ENCODE measurements at places on chromosomes 5 and 9.

- H3K27me3 ChIP-seq, result no peaks in the 10 kb centered on the region
- H3K36me3 ChIP-seq, result no peaks in the 10 kb centered on the region
- H3K27ac ChIP-seq, result no peak overlapping the region
- no peaks in the 10 kb centered on the region for H3K4me1 ChIP-seq
Measured at GRCh38 chr5:103369125-103370120, 110.9 kb downstream of the MACIR start.

- no peak overlapping the region for H3K27ac ChIP-seq
- no peaks in the 10 kb centered on the region for H3K36me3 ChIP-seq
- H3K27me3 ChIP-seq, result no peaks in the 10 kb centered on the region
- H3K4me3 ChIP-seq, result no peak overlapping the region
- no peaks in the 10 kb centered on the region for H3K4me1 ChIP-seq
- DNase-seq, result no peak
Measured at GRCh38 chr5:41268894-41269293, 55.6 kb upstream of the C6 start.

- no peaks in the 10 kb centered on the region for H3K36me3 ChIP-seq
- no peaks in the 10 kb centered on the region for H3K27me3 ChIP-seq
- H3K4me1 ChIP-seq, result peaks cover 35% of the 10 kb centered on the region
- H3K27ac ChIP-seq, result no peak overlapping the region
- DNase-seq, result no peak
- H3K4me3 ChIP-seq, result no peak overlapping the region
Measured at GRCh38 chr9:71760901-71761300, 7.4 kb downstream of the CEMIP2 start.

- DNase-seq, result no peak
- no peaks in the 10 kb centered on the region for H3K36me3 ChIP-seq
- no peak overlapping the region for H3K27ac ChIP-seq
Measured at GRCh38 chr9:130587921-130588320, 8.5 kb downstream of the FUBP3 start.

DNA sequence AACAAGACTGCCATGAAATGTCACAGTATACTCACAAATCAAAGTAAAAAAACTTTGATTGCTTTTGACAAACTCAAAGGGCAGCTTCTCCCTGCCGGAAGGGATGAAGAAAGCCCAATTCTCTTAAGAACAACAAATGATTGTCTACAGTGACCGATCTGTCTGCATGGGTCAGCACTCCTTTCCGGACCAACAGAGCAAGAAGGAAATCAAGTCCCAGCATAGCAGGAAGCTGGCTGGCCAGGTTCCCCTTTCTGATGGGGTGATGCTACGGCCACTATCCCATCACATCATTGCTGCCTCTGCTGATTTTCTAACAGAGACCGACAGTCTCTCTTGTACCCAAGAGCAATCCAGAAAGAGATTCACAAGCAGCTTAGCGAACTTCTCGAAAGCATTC, 692 bp downstream of the C1QTNF3 start:
- no peak overlapping the region for H3K27ac ChIP-seq
- no peak overlapping the region for H3K4me3 ChIP-seq
- H3K27me3 ChIP-seq, result no peaks in the 10 kb centered on the region
- no peaks in the 10 kb centered on the region for H3K36me3 ChIP-seq
- H3K4me1 ChIP-seq, result peaks cover 8% of the 10 kb centered on the region

GRCh38 chr5:14850419-14851049, 21.0 kb downstream of the ANKH start:
- H3K36me3 ChIP-seq, result no peaks in the 10 kb centered on the region
- no peak for DNase-seq
- no peaks in the 10 kb centered on the region for H3K27me3 ChIP-seq
- no peak overlapping the region for H3K27ac ChIP-seq
- no peak overlapping the region for H3K4me3 ChIP-seq

- no peaks in the 10 kb centered on the region for H3K4me1 ChIP-seq
- H3K4me3 ChIP-seq, result no peak overlapping the region
- H3K27ac ChIP-seq, result no peak overlapping the region
Measured at GRCh38 chr5:108681079-108681921, 66.4 kb upstream of the FER start.

- peaks cover 7% of the 10 kb centered on the region for H3K27me3 ChIP-seq
- no peak for DNase-seq
- H3K4me3 ChIP-seq, result no peak overlapping the region
- H3K36me3 ChIP-seq, result no peaks in the 10 kb centered on the region
Measured at GRCh38 chr9:95815961-95816360, 59.5 kb upstream of the ERCC6L2 start.

DNA sequence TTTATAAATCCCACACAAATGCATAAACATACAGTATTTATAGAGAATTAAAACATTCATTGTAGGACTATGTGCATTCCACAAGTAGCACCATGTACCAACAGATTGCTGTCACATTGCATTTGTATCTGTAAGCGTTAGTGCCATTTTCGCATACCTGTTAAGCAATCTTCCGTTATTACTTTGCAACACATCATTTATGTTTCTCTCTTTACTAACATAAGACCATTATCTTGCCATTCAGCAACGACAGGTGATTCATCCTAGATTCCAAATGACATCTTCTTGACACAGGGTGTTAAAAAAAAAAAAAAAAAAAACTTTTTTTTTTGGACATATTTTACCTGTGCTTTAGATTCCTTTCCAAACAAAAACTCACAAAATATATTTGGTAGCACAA, 511.8 kb downstream of the ELAVL2 start:
- no peaks in the 10 kb centered on the region for H3K27me3 ChIP-seq
- H3K4me3 ChIP-seq, result no peak overlapping the region
- H3K27ac ChIP-seq, result no peak overlapping the region
- DNase-seq, result no peak
- H3K4me1 ChIP-seq, result no peaks in the 10 kb centered on the region

DNA sequence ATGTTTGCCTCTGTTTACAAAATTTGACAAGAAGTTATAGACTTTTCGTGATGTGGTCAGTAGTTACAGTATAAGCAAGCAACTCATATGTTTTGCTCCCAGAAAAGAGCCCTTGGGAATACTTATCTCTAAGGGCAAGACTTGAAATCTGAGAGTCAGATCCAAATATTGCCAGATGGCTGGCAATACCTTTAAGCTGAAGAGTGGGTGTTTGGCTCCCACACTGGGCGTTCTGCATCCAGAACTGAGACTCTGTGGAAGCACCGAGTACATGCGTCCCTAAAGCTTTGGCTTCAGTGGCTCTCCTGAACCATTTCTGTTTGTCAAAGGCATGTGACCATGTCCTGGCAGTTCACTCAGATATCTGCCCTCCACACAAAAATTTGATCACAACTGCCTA, 194.1 kb downstream of the DCP2 start:
- no peaks in the 10 kb centered on the region for H3K36me3 ChIP-seq
- no peaks in the 10 kb centered on the region for H3K4me1 ChIP-seq
- H3K4me3 ChIP-seq, result no peak overlapping the region
- no peak overlapping the region for H3K27ac ChIP-seq
- no peaks in the 10 kb centered on the region for H3K27me3 ChIP-seq
- no peak for DNase-seq

Data from T-cell (primary cell).